ENCODE measurements at places on chromosomes 6 and 20.

- no peak for DNase-seq
These were observed 154.3 kb downstream of the VEGFA start for GRCh38 chr6:43924222-43924702.

- DNase-seq = peak; percentile 90
These were observed at the start of gene PEX6 for GRCh38 chr6:42978839-42979522. Gene PEX6 (minus strand): TSS chr6:42979181. CDS start chr6:42979150, 31 bp downstream.

DNA sequence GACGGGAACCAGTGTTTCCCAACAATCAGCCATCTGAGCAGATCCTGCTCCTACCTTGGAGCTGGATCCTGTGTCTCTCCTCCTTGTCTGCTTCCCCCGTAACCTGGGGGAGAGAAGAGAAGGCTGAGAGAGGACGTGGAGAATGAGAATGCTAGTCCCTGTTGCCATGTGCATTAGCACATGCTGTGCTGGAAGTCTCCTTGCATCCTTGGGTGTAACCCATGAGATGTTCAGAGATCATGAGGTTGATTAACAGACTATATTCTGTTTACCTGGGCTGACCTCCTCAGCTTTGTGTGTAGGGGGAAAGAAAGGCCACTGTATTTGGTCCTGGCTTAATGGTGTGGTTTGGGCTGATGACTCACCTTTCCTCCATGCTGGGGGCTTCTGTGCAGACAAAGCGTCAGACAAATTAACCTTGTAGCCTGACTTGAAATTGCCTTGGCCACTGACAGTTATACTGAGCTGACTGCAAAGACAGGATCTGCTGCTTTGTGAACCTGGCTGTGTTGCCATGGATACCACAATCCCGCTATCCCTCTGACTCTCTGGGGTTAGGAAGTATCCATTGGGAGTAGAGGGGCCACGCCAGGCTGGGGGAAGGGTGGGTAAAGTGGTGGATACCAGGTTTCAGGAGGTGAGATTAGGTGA, 243.7 kb upstream of the CHD6 start:
- DNase-seq = no peak

DNA sequence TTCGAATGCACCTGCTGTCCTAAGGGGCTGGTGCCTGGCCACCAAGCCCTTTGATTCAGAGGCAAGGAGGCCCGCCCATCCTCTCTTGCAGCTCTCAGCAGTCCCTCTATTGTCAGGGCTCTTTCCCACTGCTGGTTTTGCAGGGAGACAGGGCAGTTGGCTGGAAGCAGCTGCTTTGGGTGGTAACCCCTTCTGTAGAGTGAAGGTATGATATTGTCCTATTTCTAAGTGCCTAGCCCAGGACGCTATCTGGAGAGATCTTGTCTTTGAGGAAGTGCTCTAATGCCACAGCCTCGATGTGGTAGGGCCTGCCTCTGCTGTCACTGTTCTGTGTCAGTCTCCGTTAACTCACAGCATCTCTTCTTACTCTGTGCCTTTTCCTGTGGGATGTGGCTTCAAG, 5.6 kb downstream of the PLCG1 start:
- no peak for DNase-seq

GRCh38 chr6:1739220-1739619, 129.5 kb downstream of the FOXC1 start:
- peak; percentile 36 for DNase-seq

- no peak for DNase-seq
These were observed 28.9 kb upstream of the ASF1A start for GRCh38 chr6:118865100-118865391.

DNA sequence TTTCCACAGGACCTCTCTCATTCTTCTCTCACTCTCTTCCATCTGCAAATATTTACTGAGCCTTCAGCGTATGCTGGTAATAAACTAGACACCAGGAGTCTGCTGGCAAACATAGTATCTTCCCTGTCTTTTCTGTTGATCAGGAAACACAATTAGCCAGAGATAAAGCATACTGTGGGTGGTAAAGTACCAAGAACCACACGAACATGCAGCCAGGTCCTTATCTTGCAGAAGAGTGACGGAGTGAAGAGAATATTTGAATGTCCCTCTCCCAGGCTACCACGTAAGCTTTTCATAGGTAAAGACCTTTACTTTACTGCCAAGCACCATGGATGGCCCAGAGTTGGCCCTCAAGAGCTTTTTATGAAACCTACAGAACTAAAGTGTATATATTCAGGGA, 13.3 kb downstream of the FHL5 start:
- no peak for DNase-seq

DNA sequence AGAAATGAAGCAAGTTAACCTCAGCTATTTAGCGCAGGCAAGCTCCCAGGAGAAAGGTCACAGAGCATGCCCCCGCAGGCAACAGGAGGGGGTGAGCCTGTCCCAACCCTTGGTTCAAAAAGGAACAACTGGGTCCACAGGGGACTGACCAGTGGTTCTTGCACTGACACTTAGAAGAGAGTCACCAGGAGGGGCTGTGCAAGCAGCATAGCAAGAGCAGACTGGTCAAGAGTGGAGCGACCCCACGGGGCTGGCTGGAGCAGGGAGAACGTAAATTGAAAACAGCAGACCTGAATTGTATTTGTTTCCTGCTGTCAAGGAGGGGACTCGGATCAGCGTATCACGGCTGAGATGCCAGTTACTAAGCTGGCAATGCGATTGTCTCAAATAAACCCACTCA, 32.8 kb downstream of the GABRR1 start:
- DNase-seq = no peak

- no peak for DNase-seq
These were observed 7.2 kb upstream of the SDC4 start for GRCh38 chr20:45355209-45356084.

DNA sequence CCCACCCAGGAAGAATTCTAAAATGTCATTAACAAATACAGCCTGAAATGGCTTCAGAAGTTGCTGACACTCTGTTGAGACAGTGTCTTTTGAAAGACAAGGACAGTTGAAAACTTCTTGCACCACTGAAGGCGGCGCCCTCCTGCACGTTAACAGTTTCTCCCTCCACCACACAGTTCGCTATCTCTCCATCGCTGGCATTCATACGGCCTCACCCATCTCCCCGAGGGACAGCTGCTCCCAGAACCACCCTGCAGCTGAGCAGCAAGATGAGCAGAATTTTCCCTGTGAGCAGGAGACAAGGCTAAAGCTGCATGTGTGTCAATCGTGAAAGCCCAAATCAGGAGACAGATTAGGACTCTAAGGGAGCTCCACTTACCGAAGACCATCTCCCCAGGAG, 113.3 kb downstream of the LY86 start:
- DNase-seq = no peak

DNA sequence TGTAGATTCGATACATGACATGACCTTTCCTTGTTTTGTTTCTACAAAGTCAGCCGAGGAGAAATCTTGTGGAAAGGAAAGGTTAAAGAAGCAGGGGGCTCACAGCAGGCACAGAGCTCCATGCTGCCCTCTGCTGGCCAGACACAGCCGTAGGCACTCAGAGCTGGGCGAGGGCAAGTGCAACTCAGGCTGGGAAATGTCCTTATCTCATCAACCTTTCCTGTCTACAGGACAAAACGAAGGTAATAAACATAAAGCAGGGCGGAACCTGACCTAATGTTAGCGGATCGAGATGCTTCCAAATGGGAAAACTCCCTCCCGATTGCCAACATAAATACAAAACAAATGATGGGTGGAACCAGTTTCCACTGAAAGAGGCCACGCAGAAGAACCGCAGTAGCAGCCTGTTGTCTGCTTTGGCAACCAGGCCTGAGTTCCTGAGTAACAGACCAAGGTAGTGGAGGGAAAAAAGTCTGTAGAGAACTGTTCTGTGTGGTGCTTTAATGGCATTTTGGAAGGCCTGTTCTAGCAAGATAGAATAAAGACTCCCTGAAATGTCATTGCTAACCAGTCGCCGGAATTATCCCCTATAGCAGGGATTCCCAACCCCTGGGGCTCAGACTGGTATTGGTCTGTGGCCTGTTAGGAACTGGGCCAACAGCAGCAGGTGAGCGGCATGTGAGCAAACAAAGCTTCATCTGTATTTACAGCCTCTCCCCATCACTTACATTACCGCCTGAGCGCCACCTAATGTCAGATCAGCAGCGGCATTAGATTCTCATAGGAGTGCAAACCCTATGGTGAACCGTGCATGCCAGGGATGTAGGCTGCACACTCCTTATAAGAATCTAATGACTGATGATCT, 85.2 kb downstream of the MBOAT1 start:
- peak; percentile 84 for DNase-seq

DNA sequence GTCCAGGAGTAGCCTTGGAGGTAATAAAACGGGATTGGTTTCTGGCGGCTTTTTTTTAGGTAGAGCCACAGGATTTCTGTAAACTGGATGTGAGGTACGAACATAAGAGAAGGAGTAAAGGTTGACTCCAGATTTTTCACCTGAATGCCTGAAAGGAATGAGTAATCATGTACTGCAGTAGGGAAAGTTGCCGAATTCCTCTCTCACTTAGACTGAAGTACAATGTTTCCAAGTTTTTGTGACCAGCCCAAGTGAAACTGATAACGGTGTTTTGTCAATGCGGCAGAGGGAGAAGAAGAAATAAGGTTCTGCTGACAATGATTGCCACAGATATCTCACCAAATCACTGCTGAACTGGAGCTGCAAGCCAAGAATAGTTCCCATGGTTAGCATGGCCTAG, 75.0 kb downstream of the VTA1 start:
- no peak for DNase-seq

DNA sequence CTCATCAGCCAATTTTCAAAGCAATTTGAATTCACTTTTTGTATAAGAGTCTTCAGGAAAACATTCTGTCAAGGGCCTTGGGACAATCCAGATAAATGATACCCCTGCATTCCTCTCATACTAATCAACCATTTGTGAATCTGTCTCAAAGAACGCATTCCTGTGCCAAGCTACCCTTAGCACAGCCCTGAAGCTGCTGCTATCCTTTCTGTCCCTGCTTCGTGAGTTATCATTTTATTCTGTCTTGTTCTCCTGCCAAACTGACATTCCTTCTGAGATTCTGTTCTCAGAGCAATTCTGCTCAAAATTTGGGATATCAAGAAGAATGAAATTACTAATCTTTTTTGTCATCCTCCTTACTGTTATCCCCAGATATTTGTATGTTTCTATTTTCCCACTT, 213.9 kb upstream of the STXBP5 start:
- DNase-seq = no peak

DNA sequence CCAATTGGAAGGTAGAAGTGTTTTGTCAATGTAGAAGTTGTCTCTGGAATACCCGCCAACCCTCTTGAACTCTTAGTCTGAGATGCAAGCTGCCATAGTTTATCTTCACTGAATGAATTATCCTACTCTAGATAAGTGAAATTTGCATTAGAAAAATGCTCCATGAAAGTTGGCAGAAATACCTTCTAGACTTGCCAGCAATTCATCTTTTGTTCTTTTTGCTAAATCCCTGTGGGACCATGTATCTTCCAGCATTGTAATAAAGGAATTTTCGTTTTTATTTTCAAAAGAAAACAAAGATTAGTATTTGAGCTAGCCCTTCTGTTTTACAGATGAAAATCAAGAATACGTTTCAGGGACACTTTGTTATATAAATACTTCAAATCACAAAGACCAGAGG, 244.2 kb downstream of the CBLN4 start:
- DNase-seq = no peak

GRCh38 chr6:13508711-13509705, 21.6 kb upstream of the GFOD1 start:
- DNase-seq = no peak

DNA sequence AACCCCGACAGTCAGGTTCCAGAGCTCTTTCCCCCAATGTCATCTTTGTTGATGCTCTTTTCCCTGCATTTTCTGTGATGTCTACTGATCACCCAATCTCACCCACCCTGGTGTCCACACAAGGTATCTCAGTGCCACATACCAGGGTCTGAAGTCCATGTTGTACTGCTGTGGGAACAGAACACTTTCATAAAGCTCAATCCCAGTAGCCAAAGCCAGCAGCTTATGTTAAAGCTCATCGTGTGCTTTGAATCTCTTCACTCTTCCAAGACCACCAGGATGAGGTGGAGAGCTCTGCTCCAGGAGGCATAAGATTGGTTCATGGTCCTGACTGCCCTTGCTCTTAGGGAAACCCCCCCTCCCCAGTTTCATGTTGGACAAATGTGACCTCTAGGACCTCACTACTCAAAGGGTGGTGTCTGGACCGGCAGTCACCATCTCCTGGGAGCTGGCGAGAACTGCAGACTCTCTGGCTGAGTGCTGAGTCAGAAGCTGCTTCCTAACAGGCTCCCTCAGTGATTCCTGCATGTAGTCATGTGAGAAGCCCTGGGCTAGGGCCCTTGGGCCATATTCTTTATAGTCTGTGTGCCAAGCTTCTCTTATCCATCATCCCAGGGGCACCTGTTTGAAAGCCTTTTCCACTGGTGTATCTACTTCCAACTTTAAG, 13.4 kb upstream of the CPNE5 start:
- no peak for DNase-seq

GRCh38 chr6:144739873-144740272, 454.7 kb downstream of the UTRN start:
- no peak for DNase-seq

GRCh38 chr20:25019381-25020155, 27.0 kb upstream of the APMAP start:
- no peak for DNase-seq

- no peak for DNase-seq
These were observed 4.9 kb downstream of the TGM2 start for GRCh38 chr20:38159957-38160756.

- DNase-seq = peak; percentile 70
These were observed 1.6 kb downstream of the TPBG start for GRCh38 chr6:82365016-82365795.
